ENCODE measurements at places on chromosomes 4 and X.

- no peak for DNase-seq
Measured at GRCh38 chr4:148333265-148333664, 108.9 kb downstream of the NR3C2 start.

GRCh38 chrX:10166731-10167151, 10.0 kb downstream of the CLCN4 start:
- DNase-seq = peak; percentile 25

- DNase-seq = no peak
Measured at GRCh38 chr4:8439914-8440491, 520 bp downstream of the ACOX3 start.

- DNase-seq = no peak
Measured at GRCh38 chr4:26870576-26871262, 10.1 kb downstream of the STIM2 start.

Measured in activated T-cell treated with anti-CD3 and anti-CD28 coated beads, Interleukin-2, amount 50 U/mL, for 48 hours (primary cell).